ENCODE measurements at places on chromosomes 13 and 19. TPM values are rescaled to one million over a fixed set of nuclear protein-coding genes. Genes with fewer than 3 reads are reported as not detected.

GRCh38 chr19:41398050-41398418 is 416 bp downstream of the BCKDHA start:
- no peak for DNase-seq

- DNase-seq: no peak
Observed at GRCh38 chr19:6012426-6013170, 34.7 kb upstream of the RANBP3 start.

DNA sequence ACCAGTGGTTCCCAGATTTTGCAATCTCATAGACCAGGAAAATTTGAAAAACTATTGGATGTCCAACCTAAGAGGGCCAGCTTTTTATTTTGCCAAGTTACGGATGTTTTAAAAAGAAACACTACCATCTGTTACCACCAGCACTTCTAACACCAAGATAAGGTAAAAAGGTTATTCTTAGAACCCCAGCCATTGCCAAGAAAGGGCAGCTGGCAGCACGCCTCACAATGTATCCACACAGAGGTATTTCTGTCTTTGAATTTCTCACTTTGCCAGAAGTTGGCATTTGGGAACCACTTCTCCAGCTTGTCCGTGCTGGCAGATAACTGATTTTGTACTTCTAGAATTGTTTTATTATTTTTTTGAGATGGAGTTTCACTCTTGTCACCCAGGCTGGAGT is 28.7 kb downstream of the CAPN12 start:
- no peak for DNase-seq

DNA sequence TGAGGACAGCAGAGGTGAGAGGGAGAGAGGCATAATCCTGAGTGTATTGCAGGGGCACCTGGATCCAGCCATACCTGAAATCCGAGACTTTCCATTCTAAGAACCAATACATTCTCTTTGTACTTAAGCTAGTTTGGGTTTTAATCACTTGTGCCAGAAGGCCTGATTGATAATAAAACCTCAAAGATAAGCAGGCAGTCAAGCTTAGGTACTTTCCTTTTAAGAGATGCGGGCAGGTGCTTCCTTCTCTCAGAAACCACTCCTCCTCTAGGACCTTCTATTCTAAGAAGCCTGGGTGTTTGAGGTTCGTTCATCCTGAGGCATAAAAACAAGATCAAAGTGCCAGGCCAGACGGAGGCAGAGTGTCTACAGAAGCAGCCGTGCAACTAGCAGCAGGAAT is 22.2 kb downstream of the FAM187B start:
- no peak for DNase-seq

DNA sequence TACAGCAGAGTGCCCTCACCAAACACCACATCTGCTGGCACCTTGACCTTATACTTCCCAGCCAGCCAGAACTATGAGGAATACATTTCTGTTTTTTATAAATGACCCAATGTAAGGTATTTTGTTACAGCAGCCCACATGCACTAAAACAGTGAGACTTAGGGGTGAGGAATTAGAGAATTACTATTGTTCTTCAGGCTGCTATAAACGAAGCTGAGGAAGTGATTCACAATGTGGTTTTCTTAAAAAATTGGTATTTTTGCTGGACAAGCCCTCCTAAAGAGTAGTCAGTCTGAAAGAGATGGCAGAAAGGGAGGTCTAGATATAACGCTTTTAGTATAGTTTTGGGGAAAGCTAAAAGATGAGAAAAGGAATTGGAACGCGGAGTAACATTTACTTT is 101.0 kb downstream of the SLITRK6 start:
- DNase-seq: no peak

- no peak for DNase-seq
Observed at GRCh38 chr13:73556902-73557301, 498.1 kb downstream of the KLF5 start.

- DNase-seq: no peak
Observed at GRCh38 chr13:104015646-104016396, 949.6 kb upstream of the SLC10A2 start.

GRCh38 chr19:31334101-31334848 is 15.0 kb downstream of the TSHZ3 start:
- DNase-seq: no peak

- no peak for DNase-seq
Observed at GRCh38 chr19:3975144-3975543, 4.2 kb upstream of the DAPK3 start.

GRCh38 chr19:45468159-45468651 is 409 bp downstream of the FOSB start:
- no peak for DNase-seq

- DNase-seq: no peak
Observed at GRCh38 chr19:3785451-3785937, 687 bp downstream of the MATK start.

GRCh38 chr19:6318772-6319171 is 14.6 kb downstream of the ACER1 start:
- no peak for DNase-seq

DNA sequence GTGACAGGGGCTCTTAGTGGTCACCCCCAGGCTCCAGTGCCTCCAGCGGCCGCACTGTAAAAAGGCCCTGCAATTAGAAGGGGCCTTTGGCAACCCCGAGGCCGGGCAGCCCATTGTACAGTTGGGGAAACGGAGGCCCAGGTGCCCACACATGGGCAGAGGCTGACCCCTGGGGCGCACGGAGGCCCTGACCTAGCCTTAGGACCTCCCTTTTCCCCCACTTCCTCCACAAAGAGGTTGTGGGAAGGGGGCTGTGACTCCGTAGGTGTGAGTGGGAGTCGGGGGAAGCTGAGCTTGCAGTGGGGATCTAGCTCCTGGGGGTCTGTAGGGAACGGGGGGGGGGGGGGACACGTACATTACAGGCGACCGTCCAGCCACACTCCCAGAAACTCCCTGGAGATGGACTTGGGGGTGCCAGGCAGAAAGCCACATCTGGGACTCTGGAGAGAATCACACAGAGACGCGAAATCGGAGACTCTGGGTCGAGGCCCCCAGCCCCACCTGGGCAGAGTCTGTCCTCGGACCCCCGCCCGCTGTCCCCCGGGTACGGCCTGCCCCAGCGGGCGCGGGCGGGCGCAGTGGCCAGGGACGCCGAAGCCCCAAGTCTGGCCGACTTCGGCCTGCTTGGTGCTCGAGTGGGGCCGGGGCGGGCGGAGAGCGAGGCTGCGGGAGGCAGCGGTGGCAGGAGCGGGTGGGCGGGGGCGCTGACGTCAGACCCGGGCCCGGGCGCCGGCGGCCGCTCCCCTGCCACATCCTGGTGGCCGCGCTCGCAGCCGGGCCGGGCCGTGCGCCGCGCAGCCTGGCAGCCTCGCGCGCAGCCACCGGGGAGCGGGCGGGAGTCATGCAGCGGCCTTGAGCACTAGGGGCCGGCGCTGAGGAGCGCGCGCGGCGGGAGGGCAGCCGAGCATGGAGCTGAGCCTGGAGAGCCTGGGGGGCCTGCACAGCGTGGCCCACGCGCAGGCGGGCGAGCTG is at the start of gene ONECUT3:
Gene ONECUT3, plus strand, starts transcription at position 750 of the 972 bp plus-strand sequence. Its CDS starts 157 bp downstream, at position 907.
- DNase-seq: no peak

DNA sequence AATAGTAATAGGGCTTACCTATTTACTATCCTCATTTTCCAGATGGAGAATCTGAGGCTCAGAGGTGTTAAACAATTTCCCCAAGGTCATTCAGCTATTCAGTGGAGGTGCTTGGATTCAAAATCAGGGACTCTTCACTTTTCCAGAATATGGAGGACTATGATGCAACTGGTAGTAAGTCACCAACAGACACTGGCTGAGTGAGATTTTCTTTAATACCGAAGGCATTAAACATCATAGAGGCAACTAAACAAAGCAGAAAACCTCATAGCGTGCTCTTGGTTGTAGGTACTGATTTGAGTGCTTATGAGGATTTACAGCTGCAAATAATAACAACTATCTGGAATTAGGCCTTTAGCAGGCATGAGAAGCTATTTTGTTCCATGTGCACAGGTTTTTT is 134.4 kb downstream of the DLEU7 start:
- no peak for DNase-seq

GRCh38 chr19:49205114-49205513 is 47.5 kb downstream of the TRPM4 start:
- DNase-seq: no peak

GRCh38 chr19:29851769-29852521 is 40.2 kb downstream of the CCNE1 start:
- no peak for DNase-seq

USP12 gene
- 28.3 TPM for total RNA-seq

NR2F6 gene
- total RNA-seq: 88.0 TPM

All from HCT116 (cell line).